ENCODE measurements at places on chromosomes 5 and 9.

DNA sequence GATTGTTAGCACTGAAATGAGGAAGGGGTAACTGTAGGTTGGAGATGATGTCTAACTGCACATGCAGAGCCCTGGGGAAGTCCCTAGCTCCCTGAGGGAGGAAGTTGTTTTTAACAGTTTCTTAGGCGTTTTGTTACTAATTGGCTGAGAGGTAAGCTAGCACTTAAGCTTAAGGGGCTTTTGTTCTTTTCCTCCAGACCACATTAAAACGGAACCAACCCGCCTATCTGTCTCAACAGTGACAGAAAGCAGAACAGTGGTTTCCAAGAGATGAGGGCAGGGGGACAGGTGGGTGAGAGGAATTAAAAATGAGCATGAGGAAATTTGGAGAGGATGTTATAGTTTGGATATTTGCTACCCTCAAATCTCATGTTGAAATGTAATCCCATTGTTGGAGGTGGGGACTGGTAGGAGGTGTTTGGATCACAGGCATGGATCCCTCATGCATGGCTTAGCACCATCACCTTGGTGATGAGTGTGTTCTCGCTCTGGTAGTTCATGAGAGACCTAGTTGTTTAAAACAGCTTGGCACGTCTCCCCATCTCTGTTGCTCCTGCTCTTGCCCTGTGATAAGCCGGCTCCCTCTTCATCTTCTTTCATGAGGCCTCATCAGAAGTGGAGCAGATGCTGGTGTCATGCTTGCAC is 38.9 kb downstream of the LYRM7 start:
- no peak for DNase-seq

DNA sequence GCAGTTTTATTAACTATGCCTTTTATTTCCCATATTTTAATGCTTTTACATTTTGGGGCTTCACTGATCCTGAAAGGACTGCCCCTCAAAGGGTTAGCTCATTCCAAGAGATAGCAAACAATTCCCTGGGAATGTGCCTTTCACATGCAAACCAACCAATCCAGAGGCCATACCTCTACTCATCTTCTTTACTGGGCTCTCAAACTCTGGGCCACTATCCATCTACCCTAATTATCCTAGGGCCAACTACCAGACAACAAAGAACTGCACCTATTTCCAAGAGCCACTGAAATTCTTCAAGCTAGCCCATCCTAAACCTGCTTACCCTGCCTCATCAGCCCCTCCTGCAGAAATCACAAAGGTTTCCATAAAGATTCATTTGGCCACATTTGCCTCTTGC is 364.7 kb downstream of the CDH12 start:
- DNase-seq: no peak

GRCh38 chr9:8831568-8831967 is 1032.0 kb upstream of the DMAC1 start:
- no peak for DNase-seq

DNA sequence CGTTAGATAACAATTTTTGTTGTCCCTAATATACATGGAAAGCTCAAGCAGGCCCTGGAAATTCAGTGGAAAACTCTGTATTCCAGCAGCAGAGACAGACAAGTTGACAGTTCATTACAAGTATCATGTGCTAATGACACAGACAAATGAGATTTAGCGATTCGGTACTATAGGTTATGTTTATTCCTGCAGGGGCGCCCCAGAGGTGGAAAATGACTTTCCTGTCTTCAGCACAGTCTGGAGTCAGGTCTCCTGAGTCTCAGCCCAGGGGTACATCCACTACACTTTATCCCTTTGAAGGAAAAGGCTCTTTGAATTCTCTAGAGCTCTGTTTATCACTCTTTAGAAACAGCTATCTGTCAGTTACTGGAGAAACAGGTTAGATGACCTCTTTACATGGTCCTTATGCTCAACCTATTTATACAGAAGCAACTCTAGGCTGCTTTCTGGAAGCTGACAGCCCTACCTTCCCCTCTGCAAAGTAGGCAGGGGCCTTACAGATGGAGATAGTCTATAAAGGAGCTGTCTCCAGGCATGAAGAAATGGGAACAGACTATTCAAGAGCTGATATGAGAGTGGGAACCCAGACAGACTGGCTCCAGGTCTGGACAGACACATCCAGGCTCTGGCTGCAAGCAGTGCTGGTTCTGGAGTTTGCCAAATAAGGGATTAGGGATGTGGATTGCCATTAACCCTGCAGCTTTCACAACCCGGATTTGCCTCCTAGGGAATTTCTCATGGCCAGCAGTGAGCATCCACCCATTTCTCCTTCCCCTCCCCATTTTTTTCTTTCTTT is 7.2 kb upstream of the SLC31A2 start:
- DNase-seq: no peak
